ENCODE measurements at places on chromosomes 4 and X.
A peak's percentile ranks its signal among the peaks of the same experiment; 100 is the strongest.

DNA sequence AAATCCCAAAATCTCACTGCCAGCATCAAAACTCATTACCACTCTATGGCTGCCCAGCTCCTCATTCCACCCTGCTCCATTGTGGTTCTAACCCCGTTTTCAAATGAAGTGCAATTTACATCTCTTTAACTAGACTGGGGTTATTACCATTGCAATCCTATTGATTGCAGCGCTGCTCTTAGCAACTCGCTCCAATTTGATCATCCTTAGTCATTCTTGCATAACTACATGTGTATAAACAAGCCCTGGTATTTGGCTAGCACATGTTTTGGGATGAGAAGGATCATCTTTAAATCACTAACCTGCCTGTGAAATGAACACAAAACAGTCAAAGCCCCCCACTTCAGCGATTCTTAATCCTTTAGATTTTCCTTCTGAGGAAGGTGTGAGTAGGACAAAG, 340.1 kb upstream of the PPARGC1A start:
- no peak for DNase-seq

DNA sequence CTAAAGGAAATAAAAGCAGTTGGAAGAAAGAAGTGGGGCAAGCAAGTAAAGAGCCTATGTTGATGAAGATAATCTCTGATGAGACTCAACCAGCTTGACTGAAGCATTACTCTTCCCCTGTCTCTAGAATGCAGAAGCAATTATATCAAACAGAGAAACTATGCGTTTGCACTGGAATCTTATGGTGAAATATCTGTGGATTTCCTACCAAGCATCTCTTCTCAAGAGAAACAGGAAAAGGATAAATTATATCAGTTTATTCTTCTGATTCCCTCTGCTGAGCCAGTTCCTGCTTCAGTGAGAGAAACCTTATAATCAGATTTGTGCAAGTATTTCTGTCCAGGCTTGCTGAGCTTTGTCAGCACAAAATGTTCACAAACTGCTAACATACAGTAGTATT, 316.7 kb upstream of the SLC7A11 start:
- DNase-seq: no peak

DNA sequence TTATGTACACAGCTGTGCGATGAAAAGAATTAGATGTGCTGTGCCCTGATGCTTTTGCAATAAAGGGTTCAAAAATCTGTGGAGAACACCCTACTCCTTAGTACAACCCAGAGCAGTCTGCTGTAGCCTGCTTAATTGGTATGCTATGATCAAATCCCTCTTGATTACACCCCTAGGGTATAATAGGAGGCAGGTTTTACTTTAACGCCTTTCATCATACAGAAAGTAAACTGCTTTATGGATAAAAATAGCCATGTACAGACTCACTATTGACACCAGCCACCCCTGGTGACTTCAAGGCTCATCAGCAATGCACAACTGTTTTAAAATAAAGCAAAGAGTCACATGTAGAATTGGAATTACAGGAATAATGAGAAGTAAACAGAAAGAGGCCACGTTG, 315.3 kb downstream of the DMD start:
- no peak for DNase-seq

DNA sequence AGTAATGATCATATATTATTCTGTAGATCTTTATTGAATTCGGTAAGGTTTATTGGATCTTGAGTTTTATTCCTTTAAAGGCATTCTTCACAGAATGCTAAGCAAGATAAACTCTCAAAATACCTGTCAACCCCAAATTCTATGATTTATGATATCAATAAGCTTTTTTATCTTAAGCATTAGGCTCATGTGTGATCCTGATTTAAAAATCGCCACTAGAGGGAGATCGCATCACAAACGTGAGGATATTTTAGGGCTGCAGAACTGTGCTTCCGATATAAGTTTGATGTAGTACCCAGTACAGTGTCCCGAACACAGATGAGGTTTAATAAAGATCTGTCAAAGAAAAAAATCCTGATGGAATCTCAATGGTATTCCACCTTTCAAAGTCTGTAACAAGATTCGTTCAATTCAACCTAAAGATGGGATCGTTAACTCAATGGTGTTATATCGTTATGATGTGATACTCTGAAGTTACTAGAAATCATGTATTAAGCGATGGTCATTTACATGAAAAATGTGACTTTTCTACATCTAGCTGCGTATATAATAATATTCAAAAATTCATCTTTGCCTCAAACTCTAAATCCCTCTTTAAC, 169.0 kb downstream of the CORIN start:
- DNase-seq: no peak

DNA sequence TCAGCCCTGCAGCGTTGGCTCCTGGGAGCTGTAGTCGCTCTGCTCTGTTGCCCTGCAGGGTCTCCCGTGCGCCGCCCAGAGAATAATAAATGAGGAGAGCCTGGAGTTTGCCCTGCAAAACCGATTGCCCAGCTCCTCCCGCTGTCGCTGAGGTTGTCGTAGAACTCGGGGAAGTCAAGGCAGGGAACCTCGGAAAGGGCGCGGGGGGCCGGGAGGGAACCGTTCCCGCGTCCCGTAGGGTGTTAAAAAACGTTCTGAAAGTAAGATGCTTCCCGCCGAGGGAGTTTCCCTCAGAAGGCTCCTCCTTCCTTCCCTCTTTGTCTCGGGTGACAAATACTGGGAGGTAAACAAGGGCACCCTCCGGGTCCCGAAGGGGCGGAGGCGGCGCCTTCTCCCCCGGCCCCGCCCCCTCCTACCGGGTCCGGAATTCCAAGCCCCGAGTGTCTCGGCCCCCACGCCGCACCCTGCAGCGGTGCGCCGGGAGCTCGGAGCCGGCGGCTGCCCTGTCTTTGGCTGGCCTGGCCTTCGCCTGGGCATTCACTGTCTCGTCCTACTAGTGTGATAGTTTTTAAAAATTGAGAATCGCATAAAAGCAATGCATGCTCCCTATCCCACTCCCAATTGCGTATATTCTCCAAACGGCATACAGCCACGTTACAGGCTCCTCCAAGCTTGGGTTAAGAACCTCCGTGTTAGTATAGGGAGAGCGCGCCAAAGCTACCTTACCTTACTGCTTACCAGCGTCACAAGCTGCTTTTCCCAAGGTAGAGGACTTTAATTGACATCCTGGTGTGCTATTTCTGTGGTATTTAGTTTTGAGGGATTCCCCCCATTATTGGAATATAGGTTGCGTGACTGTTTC, 964 bp upstream of the HMGB2 start:
- DNase-seq: peak; percentile 9

DNA sequence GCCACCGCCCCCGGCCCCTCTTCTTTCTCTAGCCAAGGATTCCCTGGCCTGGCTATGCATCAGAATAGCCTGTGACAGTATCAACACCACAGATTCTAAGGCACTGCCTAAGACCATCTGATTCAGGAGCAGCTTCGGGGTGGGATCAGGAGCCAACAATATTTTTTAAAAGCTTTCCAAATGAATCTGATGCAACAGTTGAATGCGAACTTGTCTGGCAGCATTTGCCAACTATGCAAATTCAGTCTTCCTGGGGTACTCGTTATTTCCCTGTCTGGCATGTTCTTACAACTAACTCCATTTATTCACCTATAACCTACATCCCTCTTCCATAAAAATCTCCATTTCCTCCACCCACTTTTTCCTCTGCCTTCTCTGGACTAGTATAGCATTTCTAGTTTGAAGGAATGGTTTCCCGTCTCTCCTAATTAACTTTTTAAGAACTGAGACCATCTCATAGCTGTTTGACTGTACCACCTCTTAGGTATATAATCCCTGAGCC, 36.2 kb upstream of the UGDH start:
- no peak for DNase-seq

DNA sequence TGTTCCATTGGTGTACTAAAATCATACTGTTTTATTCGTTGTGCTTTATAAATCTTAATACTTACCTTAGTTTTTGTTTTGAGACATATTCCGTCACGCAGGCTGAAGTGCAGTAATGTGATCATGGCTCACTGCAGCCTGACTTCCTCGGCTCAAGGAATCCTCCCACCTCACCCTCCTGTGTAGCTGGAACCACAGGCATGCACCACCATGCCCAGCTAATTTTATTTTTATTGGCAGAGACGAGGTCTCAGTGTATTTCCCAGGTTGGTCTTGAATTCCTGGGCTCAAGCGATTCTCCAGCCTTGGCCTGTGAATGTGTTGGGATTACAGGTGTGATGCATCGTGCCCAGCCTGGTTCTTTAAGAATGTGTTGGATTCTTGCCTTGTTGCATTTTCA, 24.4 kb upstream of the DCK start:
- DNase-seq: no peak

- no peak for DNase-seq
Observed at GRCh38 chrX:21723814-21724213, 34.1 kb downstream of the SMPX start.

- DNase-seq: no peak
Observed at GRCh38 chr4:167550021-167550420, 315.7 kb upstream of the SPOCK3 start.

- DNase-seq: no peak
Observed at GRCh38 chr4:78846258-78846657, 70.1 kb downstream of the BMP2K start.

- DNase-seq: no peak
Observed at GRCh38 chrX:153766871-153767673, 3.0 kb downstream of the PLXNB3 start.

- no peak for DNase-seq
Observed at GRCh38 chrX:23134136-23134535, 134.4 kb downstream of the DDX53 start.

DNA sequence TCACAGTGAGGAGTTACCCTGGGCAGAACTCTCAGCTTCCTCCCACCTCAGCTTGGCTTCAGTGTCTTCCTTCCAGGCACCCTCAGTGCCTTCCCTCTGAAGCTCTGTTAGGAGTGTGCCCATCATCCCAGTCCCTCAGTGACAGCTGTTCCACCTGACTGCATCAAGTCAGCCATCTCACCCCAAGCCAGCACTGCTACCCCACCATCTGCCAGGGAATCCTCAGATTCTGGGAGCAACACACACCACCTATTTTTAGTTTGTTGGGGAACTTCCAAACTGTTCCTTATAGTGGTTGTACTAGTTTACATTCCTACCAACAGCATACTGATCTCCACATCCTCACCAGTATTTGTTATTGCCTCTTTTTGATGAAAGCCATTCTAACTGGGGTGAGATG, 182.9 kb downstream of the RELL1 start:
- DNase-seq: no peak

DNA sequence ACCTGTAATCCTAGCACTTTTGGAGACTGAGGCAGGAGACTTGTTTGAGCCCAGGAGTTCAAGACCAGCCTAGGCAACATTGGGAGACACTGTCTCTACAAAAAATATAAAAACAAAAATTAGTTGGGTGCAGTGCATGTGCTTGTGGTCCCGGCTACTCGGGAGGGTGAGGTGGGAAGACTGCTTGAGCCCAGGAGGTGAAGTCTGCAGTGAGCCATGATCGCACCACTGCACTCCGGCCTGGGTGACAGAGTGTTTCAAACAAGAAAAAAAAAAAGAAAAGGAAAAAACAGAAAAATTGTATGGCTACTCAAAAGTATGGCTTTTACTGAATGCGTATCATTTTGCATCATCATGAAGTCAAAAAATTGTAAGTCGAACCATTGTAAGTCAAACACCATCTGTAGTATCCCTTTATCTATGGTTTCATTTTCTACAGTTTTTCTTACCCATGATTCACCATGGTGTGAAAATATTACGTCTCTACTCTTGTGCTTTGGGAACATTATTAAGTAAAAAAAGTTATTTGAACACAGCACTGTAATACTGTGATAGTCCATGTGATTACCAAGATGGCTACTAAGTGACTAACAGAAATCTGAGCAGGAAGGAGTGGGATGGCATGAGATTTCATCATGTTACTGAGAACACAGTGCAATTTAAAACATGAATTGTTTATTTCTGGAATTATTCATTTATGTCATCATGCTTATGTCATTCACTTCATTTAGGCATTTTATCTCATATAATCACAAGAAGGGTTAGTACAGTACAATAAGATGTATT, 26.5 kb upstream of the MANBA start:
- DNase-seq: no peak

DNA sequence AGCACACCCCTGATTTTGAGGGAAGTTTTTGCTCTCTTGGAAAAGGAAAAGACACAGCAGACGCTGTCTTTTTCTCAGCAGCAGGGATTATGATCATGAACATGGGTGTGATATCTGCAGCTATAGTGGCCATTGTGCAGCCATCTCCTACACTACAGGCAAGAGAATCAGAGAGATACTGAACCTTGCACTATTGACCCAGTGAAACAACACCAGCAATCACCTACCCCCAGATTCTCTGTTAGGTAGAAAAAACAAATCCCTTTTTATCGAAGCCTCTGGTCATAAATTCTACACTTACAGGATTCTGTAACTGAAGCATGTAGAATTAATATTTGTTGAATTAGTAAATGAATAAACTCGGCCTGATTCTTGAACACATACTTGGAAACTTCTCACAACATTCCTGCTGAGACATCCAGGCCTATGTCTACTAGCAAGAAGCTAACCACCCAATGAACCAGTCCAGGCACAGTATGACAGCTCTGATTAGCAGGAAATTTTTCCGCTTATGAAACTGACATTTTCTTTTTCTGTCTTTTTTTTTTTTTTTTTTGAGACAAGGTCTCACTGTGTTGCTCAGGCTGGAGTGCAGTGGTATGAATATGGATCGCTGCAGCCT, 5.0 kb upstream of the AFAP1 start:
- DNase-seq: no peak

All from stimulated activated CD4-positive, alpha-beta T cell treated with anti-CD3 and anti-CD28 coated beads, Interleukin-4, amount 100 ng/mL, for 1 hour (primary cell).